Stimulated activated CD4-positive, alpha-beta T cell treated with anti-CD3 and anti-CD28 coated beads, Interleukin-1b, Interleukin-23, amount 100 ng/mL, for 1 hour (primary cell): ENCODE measurements at places on chromosomes 11 and 22.

GRCh38 chr11:46180736-46181135, 59.5 kb upstream of the PHF21A start:
- no peak for DNase-seq

GRCh38 chr22:30044369-30044768, 35.9 kb upstream of the HORMAD2 start:
- DNase-seq, result no peak

GRCh38 chr22:44622679-44623078, 79.3 kb upstream of the PRR5 start:
- DNase-seq, result no peak

DNA sequence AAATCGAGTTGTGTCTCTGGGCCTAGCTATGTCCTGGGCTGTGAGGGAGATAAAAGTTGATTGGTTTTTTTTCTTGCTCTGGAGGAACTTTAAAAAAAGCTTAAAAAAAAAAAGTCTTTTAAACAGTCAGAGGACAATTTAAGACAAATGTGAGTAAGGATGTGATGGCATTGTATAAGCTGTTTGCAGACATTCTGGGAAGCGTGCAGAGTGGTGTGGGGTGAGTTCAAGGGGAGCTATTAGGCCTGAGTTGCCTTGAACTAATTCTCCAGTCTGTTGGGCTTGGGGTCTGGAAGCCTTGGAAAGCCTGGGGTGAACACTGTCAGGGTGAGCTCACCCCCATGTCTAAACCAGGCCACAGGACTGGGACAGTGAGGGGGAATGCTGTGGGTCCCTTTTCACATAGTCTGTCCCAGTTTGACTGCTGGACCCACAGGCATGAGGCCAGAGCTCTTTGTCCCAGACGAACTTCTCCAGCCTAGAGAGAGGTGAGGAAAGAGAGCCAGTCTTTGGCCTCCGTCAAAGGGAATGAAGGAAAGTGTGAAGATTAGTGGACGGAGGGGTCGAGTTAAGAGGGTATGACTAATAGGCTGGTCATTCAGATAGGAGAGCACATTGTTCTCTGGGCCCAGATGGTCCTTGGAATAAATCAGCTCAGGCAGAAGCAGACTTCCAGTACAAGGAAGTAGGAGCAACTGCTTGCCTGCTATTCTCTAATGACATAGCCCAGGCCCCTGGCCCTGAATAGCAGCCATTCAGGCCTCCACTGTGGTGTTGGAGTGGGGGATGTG, 76.4 kb upstream of the NNMT start:
- no peak for DNase-seq

- no peak for DNase-seq
Observed at GRCh38 chr22:49909476-49910205, 8.6 kb downstream of the ALG12 start.
